Globus pallidus (tissue), 1 donor: ENCODE measurements at places on chromosomes 12 and 14.

DNA sequence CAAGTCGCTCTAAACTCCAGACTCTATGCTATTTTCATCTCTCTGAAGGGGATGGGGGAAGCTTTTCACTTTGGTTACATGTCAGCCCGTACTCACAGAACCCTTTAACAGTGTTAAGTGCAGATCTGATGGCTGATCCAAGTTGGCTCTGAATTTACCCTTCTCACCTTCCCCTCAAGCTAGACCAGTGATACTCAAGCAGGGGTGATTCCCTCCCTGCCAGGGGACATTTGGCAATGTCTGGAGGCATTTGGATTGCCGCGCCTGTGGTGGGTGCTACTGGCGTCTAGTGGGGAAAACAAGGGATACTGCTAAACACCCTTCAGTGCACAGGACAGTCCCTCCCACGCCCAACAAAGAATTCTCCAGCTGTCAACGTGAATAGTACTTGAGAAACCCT, 6.0 kb upstream of the TEX52 start:
- DNase-seq = no peak

DNA sequence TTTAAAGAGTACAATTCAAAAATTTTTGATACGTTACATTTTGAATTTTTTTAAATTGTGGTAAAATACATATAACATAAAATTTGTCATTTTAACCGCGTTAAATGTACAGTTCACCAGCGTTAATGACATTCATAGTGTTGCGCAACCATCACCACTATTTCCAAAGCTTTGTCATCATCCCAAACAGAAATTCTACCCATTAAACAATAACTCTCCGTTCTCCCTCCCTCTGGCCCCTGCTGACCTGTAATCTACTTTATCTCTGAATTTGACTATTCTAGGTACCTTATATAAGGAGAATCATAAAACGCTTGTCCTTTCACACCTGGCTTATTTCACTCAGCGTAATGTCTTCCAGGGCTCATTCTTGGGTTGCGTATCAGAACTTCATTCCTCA, 69.1 kb upstream of the DYNC1H1 start:
- no peak for DNase-seq

DNA sequence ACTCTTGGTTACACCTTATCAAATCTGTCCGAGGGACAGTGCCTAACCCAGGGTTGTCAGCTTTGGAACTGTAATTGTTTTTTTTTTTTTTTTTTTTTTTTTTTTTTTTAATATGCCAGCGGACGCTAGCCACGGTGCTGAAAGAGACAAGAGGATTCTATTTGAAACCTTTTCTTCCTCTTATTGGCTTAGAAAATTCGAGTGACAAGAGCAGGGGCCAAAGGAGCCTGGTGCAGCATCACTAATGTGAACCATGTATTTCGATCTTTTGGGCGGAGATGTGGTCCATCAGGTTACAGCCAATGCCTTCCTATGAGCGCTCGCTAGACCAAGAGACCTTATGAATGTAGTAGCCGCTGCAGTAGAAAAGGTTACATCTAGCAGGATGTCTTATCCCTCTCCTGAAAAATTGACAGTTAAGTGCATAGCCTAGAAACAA, 922 bp downstream of the PTPRR start:
- no peak for DNase-seq

DNA sequence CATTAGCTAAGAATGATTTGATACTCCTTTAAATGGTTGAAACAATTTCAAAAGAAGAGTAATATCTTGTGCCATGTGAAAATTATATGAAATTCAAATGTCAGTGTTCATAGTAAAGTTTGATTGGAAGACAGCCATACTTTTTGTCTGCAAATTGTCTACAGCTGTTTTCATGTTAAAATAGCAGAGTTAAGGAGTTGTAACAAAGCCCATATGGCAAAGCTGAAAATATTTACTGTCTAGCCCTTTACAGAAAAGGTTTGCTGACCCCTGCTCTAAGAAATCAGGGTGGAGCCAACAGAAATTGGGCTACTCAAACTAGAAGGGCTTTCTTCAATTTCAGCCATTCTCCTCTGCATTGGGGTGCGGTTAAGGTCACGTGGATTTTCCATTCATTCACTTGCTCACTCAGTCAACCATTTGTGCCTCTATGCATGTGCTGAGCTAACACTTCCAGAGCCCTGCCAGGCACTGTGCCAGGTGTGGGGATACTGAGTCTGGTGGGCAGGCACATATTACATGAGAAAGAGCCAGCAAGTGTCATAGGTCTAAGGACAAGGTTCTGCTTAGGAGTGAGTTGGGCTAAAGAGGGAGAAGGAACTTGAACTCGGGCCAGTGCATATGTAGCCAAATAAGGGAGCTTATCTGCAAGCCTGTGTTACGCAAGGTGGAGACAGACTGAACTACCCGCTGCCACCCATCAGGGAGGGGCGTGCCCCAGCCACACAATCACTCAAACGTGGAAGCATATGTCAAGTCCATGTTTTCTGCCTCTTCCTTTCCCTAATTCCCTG, 139.8 kb upstream of the NOS1 start:
- DNase-seq = no peak

DNA sequence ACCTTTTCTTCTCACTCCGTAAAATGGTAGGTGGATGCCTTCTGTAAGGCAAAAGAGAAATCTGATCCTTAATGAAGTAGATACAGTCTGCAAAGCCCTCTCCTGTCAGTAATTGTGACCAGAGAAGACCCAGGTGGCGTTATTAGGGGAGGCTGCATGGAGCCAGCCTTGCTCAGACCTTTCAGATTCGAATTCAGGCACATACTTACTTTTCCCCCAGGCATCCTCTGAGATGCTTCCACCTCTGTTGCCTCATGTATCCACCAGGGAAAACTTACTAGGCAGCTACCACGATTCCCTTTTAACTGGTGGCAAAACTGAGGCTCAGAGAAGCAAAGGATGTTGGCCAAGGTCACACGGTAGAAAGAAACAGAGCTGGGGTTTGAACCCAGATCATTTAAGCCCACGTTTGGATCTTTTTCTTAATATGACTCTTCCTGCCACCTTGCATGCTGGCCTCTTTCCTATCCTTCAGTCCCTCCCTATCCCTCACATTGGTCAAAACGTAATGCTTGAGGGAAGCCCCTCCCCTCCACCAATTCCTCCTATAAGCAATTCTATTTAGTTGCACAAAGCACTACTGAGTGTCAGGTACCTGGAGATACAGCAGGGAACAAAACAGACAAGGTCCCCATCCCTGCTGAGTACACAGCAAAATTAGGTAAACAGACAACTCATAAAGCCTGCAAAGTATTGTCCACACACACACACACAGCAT, 179.4 kb downstream of the KSR2 start:
- DNase-seq = no peak

DNA sequence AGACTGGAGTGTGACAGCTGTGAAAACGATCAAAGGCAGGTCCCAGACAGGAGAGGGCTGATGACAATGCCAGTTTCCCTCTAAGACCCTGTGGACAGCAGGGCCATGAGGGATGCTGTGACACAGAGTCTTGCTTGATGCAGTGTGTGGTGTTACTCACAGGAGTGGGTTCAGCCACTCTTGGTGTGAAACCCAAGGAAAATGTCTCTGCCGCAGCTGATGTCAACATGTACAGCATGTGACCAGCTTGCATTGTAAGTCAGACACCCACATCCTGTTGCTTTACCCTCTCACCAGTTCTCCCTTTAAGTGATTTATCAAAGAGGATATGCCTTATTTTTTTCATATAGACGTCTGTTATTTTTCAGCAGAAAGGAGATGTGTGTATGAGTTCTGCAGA, 268.6 kb downstream of the BTG1 start:
- peak; percentile 23 for DNase-seq

GRCh38 chr12:120092551-120093335, 23.8 kb downstream of the RAB35 start:
- DNase-seq = no peak

DNA sequence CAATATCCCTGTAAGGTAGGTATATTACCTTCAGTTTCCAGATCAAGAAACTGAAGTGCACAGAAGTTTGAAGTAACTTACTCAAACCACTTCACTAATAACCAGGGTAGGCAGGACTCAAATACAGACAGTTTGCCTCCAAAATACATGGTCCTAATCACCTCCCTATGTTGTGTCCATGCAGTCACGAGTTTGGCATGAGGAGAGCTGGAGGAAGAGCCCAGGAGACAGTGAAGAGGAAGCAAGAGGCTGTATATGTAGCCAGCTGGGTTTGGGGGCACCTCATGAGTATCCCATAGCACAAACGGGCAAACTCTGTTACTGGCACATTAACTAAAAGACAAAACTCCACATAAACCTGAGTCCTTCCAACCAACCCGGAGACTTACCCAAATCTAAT, 79.2 kb downstream of the DUSP16 start:
- no peak for DNase-seq

GRCh38 chr12:32230613-32230993, 124.0 kb downstream of the BICD1 start:
- DNase-seq = no peak

GRCh38 chr12:3178671-3179313, 101.6 kb downstream of the TSPAN9 start:
- no peak for DNase-seq

- DNase-seq = peak; percentile 94
These were observed 29.1 kb upstream of the ADIPOR2 start for GRCh38 chr12:1661553-1662335.

GRCh38 chr12:65632131-65632855, 192.0 kb upstream of the HMGA2 start:
- peak; percentile 23 for DNase-seq

DNA sequence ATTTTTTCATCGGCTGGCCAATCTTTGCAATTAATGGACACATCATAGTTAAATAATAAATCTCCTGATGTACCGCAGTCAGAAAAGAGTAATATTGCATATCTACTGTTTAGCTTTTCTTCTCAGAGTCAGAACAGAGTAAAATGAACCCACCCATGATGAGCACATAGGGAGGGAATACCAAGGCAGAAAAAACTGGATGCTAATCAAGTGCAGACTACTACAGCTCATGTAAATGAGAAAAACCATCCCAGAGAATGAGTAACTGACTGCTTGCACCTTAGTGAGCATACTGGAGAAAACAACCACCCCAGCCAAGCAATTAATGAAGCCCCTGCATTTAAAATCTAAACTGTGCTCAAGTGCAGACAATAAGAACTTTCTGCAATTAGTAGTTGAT, 483.7 kb downstream of the MDGA2 start:
- no peak for DNase-seq

GRCh38 chr14:67738740-67739504, 37.2 kb downstream of the RDH12 start:
- no peak for DNase-seq

GRCh38 chr14:55881577-55882241, 236.5 kb upstream of the PELI2 start:
- DNase-seq = no peak

DNA sequence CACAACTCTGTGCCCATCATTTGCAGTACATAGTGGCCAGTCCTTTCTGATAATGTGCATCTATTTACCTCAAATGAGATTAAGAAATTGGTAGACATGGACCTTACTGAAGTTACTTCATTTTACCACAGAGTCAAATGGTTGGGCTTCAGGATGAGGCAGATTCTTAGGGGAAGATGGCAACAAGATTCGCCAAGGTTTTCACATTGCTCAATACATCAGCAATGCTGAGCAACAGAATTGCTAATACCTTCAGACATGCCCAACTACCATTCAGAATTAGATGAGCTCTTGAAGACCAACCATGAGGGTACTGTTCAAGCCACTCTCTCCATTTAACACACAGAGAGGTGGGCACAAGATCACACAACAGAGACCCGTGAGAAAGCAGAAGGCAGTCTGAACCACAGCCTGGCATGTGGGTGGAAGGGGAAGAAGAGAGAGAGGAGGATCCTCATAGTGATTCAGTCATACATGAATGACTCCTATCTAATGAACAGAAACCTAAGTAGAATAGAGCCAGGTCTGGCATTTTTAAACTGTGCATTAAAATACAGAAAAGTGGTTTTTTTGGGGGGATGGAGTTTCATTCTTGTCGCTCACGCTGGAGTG, 28.5 kb downstream of the CPM start:
- DNase-seq = no peak

GRCh38 chr14:58027904-58028303, 124.1 kb downstream of the ARMH4 start:
- no peak for DNase-seq

DNA sequence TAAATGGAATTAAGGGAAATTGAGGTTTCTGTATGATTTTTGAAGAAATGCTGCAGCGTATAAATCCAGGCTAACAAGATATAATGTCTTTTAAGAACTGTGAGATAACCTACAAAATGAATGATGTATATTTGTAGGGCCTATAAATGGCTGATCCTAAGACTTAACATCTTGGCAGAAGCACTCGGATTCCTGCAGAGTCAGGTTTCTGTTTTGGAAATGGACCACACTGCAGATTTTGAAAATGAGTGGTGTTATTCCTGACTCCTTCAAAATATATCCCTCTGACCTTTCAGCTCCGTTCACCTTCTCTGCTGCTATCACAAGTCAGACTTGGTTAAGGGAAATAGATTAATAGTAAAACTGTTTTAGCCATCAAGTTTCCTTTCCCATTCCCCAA, 5.0 kb downstream of the TIGAR start:
- no peak for DNase-seq

DNA sequence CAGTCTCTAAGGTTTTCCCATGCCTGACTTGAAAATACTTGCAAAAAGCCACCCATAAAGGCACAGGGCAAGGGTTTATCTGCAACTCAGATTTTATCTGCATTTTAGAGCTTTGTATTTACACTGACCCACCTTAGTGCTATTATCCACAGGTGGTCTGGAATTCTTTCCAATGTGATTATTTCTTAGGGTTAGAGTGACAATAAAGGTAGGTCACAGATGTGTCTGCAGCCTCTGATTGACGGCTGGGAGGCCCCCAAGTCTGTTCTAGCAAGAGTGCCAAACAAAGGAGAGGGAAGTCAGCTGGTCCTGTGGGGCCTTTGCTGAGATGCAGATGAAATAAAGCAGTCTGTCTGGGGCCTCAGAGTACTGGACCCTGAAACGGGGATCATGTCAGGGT, 64.0 kb downstream of the FRMD6 start:
- no peak for DNase-seq

DNA sequence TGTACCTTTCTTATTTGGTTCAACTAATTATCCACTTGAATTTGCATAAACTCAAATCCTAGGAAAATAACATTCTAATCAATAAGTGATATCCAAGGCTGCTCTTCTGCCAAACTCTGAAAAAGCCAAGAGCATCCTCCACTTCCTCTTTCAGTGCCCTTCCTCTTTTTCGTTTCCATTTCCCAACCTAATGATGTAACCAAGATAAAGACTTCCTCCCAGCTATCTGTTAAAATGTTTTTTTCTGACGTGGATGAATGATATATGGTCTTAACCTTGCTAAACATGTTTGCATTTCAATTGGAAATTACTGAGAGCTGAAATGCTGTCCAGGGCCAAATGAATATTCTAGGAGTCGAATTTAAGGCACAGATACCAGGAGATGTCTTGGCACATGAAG, 459.5 kb upstream of the PDE3A start:
- peak; percentile 35 for DNase-seq

DNA sequence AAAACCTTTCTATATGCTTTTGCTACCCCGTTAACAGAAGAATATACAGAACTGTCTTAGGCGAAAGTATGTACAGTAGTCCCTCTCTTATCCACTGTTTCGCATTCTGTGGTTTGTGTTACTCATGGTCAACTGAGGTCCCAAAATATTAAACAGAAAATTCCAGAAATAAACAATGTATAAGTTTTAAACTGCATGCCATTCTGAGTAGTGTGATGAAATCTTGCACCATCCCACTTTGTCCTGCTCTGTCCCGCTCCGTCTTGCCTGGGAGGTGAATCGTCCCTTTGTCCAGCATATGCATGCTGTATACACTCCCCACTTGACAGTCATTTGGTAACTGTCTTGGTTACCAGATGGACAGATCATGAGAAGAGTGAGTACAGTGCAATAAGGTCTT, 70.1 kb upstream of the STRN3 start:
- no peak for DNase-seq

- DNase-seq = no peak
These were observed 850.8 kb downstream of the TMTC2 start for GRCh38 chr12:83537428-83538053.
